ENCODE measurements at places on chromosomes 5 and 9. TPM values are rescaled to one million over a fixed set of nuclear protein-coding genes. Genes with fewer than 3 reads are reported as not detected.

GRCh38 chr5:14310901-14311300 is 167.8 kb downstream of the TRIO start:
- H3K4me3 ChIP-seq, result no peak overlapping the region
- H3K27me3 ChIP-seq, result no peaks in the 10 kb centered on the region
- no peaks in the 10 kb centered on the region for H3K36me3 ChIP-seq
- DNase-seq, result no peak
- peaks cover 3% of the 10 kb centered on the region for H3K4me1 ChIP-seq

Gene SHISAL2B
- not detected for total RNA-seq

- DNase-seq, result no peak
- no peak overlapping the region for H3K4me3 ChIP-seq
- H3K27ac ChIP-seq, result no peak overlapping the region
- no peaks in the 10 kb centered on the region for H3K27me3 ChIP-seq
- H3K36me3 ChIP-seq, result no peaks in the 10 kb centered on the region
- peaks cover 6% of the 10 kb centered on the region for H3K4me1 ChIP-seq
These were observed 6.0 kb upstream of the BOD1 start for GRCh38 chr5:173622183-173623047.

DNA sequence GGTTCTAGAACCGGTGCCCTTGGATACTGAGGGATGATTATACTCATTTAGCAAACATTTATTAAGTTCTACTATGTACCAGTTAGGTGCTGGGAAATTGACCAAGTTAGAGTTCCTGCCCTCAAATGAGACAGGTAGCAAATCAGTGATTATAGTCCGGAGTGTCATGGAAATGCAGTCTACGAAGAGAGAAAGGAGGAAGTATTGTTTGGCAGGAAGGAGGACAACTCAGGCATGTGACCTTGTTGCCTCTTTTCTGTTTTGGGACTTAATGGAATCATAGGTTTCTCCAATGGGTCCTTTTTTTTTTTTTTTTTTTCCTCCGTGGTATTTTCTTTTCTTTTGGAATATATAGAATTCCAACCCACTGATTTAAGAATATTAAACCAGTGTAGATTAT is 28.0 kb downstream of the OSTF1 start:
- DNase-seq, result no peak
- H3K4me3 ChIP-seq, result no peak overlapping the region
- no peaks in the 10 kb centered on the region for H3K4me1 ChIP-seq
- no peaks in the 10 kb centered on the region for H3K36me3 ChIP-seq
- no peaks in the 10 kb centered on the region for H3K27me3 ChIP-seq
- no peak overlapping the region for H3K27ac ChIP-seq

- no peaks in the 10 kb centered on the region for H3K36me3 ChIP-seq
- no peaks in the 10 kb centered on the region for H3K27me3 ChIP-seq
- peak; percentile 42 for DNase-seq
- peaks cover 31% of the 10 kb centered on the region for H3K4me1 ChIP-seq
These were observed 83.2 kb upstream of the LIFR start for GRCh38 chr5:38639377-38640358.

Gene RASGRF2
- 3.3 TPM for total RNA-seq

- DNase-seq, result no peak
- H3K36me3 ChIP-seq, result no peaks in the 10 kb centered on the region
- H3K4me3 ChIP-seq, result no peak overlapping the region
- H3K27ac ChIP-seq, result no peak overlapping the region
- no peaks in the 10 kb centered on the region for H3K4me1 ChIP-seq
- no peaks in the 10 kb centered on the region for H3K27me3 ChIP-seq
These were observed 58.0 kb upstream of the JAK2 start for GRCh38 chr9:4927043-4927471.

Gene FOXE1
- 0.88 TPM for total RNA-seq

Gene FGF10
- 6.1 TPM for total RNA-seq

Gene SFXN1
- total RNA-seq, result 82.4 TPM

GRCh38 chr9:96566498-96567202 is 53.0 kb downstream of the CDC14B start:
- peak overlapping the region; percentile 56 for H3K4me3 ChIP-seq
- no peaks in the 10 kb centered on the region for H3K36me3 ChIP-seq
- peak overlapping the region; percentile 98 for H3K27ac ChIP-seq
- no peaks in the 10 kb centered on the region for H3K27me3 ChIP-seq
- peaks cover 11% of the 10 kb centered on the region for H3K4me1 ChIP-seq

DNA sequence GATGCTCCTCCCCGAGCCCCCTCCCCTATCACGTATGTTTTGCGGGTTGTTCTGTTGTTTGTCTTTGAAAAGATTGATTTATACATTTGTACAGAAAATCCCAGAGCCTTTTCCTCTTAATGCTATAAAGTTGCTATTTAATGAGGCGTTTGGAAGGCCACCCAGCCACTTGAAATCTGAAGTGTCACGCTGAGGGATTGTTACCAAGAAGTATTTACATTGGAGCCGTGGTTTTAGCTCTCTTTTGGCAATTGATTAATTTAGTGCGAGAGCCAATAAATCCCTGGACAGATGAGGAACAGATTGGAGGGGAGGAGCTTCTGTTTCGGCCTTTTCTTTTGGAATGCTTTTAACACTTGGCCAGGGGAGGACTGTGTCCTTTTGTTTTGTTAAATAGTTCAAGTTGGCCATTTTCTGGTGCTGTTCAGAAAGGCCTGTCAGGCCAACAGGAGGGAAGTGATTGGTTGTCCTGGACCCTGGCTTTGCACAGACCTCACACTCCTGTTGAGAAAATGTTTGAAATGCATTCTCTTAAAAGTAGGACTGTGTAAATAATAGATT is 250.2 kb downstream of the PDZD2 start:
- H3K27ac ChIP-seq, result peak overlapping the region; percentile 28
- H3K27me3 ChIP-seq, result no peaks in the 10 kb centered on the region
- H3K36me3 ChIP-seq, result no peaks in the 10 kb centered on the region
- H3K4me1 ChIP-seq, result peaks cover 8% of the 10 kb centered on the region
- H3K4me3 ChIP-seq, result no peak overlapping the region
- peak; percentile 34 for DNase-seq

Gene OMD
- total RNA-seq, result 0.17 TPM

- H3K4me1 ChIP-seq, result no peaks in the 10 kb centered on the region
- no peak for DNase-seq
- H3K27me3 ChIP-seq, result no peaks in the 10 kb centered on the region
- no peak overlapping the region for H3K27ac ChIP-seq
- no peak overlapping the region for H3K4me3 ChIP-seq
These were observed 65.1 kb downstream of the NEK6 start for GRCh38 chr9:124322618-124323432.

- peaks cover 38% of the 10 kb centered on the region for H3K4me1 ChIP-seq
- H3K27me3 ChIP-seq, result no peaks in the 10 kb centered on the region
- H3K36me3 ChIP-seq, result no peaks in the 10 kb centered on the region
- DNase-seq, result no peak
- no peak overlapping the region for H3K4me3 ChIP-seq
These were observed 33.8 kb upstream of the ALDH1A1 start for GRCh38 chr9:72986522-72987116.

Gene POLR1E
- 13.6 TPM for total RNA-seq

Gene TCF7
- total RNA-seq, result 7.5 TPM

DNA sequence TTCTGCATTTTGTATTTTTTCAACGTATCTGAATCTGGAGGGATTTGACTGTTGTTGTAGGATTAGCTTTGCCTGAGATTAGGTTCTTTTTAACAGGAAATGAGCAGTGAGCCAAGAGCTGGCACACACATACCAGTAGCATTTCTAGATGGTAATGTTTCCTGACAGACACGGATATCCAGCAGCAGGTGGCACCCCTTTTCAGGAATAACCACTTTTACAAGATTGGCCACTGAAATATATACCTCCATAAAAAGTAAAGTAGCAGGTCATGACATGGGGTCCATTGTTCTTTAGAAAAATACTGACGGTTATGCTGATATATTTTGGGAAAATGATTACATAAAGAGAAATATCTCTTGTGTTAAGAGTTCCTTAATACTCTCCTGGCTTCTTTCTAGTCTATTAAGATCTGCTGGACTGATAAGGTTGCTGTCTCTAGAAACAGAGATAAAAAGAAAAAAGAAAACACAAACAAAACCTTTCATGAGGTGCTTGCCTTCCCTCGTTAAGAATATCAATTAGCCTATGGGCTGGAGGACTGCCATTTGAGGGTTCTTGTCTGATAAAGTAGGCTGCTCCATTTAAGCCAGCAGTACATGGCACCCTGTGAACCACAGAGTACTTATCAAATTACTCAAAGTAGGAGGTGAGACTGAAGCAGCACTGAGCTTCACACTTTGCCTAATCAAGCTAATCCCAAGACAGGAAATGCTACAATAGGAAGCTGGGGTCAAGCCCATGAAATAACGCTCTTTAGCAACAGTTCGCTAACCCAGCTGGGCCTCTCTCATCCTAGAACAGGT is 101.6 kb upstream of the PCA3 start:
- no peaks in the 10 kb centered on the region for H3K4me1 ChIP-seq
- no peak for DNase-seq

- no peak for DNase-seq
- peak overlapping the region; percentile 56 for H3K27ac ChIP-seq
- H3K4me1 ChIP-seq, result peaks cover 7% of the 10 kb centered on the region
- no peaks in the 10 kb centered on the region for H3K36me3 ChIP-seq
- H3K27me3 ChIP-seq, result no peaks in the 10 kb centered on the region
These were observed 125.3 kb upstream of the SLC44A1 start for GRCh38 chr9:105119156-105119555.

GRCh38 chr5:133957080-133957479 is 11.3 kb downstream of the C5orf15 start:
- H3K27me3 ChIP-seq, result no peaks in the 10 kb centered on the region
- H3K4me3 ChIP-seq, result no peak overlapping the region
- DNase-seq, result no peak
- no peaks in the 10 kb centered on the region for H3K36me3 ChIP-seq
- H3K27ac ChIP-seq, result no peak overlapping the region

DNA sequence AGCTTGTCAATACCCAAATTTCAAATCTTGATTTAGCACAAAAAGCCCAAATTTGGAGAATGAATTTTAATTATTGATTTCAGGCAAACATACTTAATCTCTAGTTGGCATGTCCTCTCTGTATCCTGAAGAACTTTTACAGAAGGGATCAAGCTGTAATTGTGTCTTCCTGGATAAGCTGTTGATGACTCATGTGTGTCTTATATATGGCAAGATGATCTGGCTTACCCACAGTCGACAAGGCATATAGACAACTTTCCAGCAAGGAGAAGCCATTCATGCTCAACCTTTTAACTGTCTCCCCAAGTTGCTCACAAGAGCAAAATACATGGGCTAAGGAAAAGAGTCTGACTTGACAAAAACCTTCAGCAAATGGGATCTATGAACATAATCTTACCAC is 112.5 kb upstream of the SLCO6A1 start:
- DNase-seq, result no peak
- no peaks in the 10 kb centered on the region for H3K36me3 ChIP-seq
- no peaks in the 10 kb centered on the region for H3K4me1 ChIP-seq
- H3K27ac ChIP-seq, result no peak overlapping the region

DNA sequence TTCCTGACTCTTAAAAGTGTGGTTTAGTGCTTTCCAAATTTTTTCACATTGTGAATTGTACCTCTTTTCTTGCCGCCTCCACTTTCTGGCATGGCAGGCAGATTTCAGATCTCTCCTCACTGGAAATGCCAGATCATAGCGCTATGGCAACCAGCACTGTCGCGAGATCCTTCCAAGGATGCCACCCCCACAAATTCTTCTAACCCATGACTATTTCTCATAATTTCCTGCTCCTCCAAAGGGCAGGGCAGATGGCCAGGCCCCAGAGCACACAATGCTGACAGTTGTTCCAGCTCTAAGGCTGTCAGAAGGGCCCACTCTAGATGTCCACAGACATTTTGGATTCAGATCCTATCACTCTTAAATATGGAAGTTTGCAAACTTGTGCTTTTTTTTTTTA is 446.2 kb upstream of the RIOK2 start:
- no peaks in the 10 kb centered on the region for H3K36me3 ChIP-seq
- H3K4me3 ChIP-seq, result no peak overlapping the region
- no peaks in the 10 kb centered on the region for H3K27me3 ChIP-seq

- H3K36me3 ChIP-seq, result no peaks in the 10 kb centered on the region
- no peak overlapping the region for H3K4me3 ChIP-seq
- H3K27ac ChIP-seq, result no peak overlapping the region
- H3K4me1 ChIP-seq, result no peaks in the 10 kb centered on the region
These were observed 229.5 kb downstream of the FAM114A2 start for GRCh38 chr5:153809166-153809565.

DNA sequence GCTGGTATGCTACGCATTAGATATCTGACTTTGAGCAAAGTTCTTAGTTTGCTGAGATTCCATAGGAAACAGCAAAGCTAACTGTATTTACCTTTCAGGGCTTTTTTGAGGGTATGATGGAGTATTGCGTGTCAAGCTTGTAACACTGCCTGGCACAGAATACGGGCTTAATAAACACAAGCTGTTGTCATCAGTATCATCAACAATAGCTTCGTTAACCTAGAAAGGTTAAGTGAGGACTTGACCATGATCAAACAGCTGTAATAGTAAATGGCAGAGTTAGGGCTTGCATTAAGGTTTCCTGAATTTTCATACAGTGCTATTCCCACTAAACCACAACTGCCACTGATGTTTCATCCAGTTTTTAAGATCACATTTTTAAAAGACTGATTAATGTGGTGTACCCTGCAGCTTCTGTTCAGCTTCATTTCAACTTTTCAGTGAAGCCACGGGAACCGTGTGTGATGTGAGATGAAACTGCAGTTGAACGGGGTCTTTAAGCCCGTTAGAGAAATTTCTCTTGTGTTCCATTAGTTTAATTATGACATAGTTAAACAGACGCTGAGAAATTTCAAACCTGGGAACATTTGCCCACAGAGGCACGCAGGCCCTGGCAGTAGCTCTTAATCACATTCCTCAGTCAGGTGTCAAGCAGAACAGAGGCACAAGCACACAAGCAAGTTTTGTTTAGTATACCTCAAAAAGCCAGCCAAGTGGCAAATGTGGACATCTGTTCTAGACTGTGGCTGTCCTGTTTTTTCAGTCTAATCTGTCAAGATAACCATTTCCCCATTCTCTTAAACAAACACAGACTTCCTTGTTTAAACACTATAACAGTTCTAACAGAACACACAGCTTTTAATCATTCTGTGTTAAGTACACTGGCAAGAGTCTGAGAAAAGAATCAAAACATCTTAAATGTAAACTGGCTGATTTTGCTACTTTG is 147.1 kb downstream of the ZNF608 start:
- H3K4me1 ChIP-seq, result peaks cover 21% of the 10 kb centered on the region
- no peaks in the 10 kb centered on the region for H3K27me3 ChIP-seq
- peak overlapping the region; percentile 20 for H3K27ac ChIP-seq
- H3K4me3 ChIP-seq, result no peak overlapping the region
- peak; percentile 35 for DNase-seq

Gene C9orf153
- total RNA-seq, result not detected

Gene SPINK6
- not detected for total RNA-seq

DNA sequence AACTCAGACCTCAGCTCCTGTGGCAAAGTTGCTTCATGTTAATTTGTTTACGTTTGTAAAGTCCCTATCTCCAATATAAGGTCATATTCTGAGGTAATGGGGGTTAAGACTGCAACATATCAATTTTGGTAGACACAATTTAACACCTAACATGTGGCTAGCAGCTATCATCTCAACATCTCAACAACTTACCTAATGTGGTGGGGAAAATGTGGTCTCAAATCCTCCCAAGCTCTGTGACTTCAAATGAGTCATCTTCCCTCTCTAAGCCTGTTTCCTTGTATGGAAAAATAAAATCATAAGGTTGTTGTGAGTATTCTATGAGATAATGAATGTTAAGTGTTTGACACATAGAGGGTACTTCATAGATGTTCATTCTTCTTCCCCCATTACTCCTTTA is 443.3 kb downstream of the CDK5RAP2 start:
- H3K27ac ChIP-seq, result no peak overlapping the region
- H3K4me3 ChIP-seq, result no peak overlapping the region
- H3K27me3 ChIP-seq, result no peaks in the 10 kb centered on the region
- no peaks in the 10 kb centered on the region for H3K4me1 ChIP-seq
- no peak for DNase-seq

Measured in hepatocyte (in vitro differentiated cells).